Gastroesophageal sphincter (tissue), 4 donors: ENCODE measurements at places on chromosomes 11 and 22. TPM values are rescaled to one million over a fixed set of nuclear protein-coding genes. Genes with fewer than 3 reads are reported as not detected.

The C11orf65 gene
- total RNA-seq, result 0.67 TPM

The ACTN3 gene
- total RNA-seq, result not detected

The FGF19 gene
- not detected for total RNA-seq

The FOLH1 gene
- 0.69 TPM for total RNA-seq

The CYTH4 gene
- total RNA-seq, result 11.4 TPM

The SLC2A11 gene
- total RNA-seq, result 39.8 TPM

The P2RX6 gene
- not detected for total RNA-seq

The SLC25A18 gene
- total RNA-seq, result 1.4 TPM

- H3K27me3 ChIP-seq, result peaks cover 56% of the 10 kb centered on the region
- H3K36me3 ChIP-seq, result no peaks in the 10 kb centered on the region
- ATAC-seq, result peak; percentile 15
- H3K27ac ChIP-seq, result peak overlapping the region; percentile 54
- H3K4me1 ChIP-seq, result peaks cover 39% of the 10 kb centered on the region
Observed at GRCh38 chr11:45664376-45665205, 831 bp downstream of the CHST1 start.

DNA sequence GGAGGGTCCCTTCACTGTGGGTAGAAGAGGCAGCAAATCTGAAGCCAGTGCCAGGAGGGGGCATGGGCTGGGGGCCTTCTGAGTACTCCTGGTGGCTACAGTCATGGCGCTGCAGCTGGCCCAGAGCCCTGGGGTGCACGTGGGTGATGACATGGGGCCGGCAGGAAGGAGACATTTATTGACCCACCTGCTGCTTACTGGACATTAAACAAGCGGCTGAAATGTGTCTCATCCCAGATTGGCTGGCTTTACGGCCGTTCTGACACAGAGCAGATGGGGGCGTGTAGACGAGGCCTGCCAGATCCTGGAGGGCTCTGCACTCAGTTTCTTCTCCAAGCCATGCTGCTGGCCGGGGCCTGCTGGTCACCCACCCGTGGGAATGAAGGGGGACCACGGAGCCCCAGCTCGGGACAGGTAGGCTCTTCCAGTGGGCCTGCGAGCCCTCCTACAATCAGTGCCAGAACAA is 906.9 kb downstream of the BRD1 start:
- no peaks in the 10 kb centered on the region for H3K36me3 ChIP-seq
- no peak overlapping the region for H3K4me3 ChIP-seq
- H3K27ac ChIP-seq, result no peak overlapping the region

- peaks cover 8% of the 10 kb centered on the region for H3K4me1 ChIP-seq
- H3K4me3 ChIP-seq, result no peak overlapping the region
- no peak for ATAC-seq
- no peaks in the 10 kb centered on the region for H3K27me3 ChIP-seq
- H3K27ac ChIP-seq, result no peak overlapping the region
Observed at GRCh38 chr11:89529626-89530380, 38.6 kb upstream of the NOX4 start.

DNA sequence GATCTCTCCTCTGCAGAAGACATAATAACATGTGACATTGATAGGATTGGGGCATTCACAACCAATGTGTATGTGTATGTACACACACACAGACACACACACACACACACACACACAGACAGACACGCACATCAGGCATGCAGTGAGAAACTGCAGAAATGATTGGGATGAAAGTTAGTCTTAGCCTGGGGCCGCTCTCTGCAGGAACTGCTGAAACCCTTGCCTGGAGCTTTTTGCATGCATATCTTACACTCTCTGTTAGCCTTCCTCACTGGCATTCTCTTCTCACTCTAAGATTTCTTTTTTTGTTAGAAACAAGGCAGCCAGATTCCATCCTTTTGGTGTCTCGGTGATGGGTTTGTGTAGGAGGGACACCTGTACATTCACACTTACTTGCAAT is 337.9 kb downstream of the NELL1 start:
- no peak overlapping the region for H3K27ac ChIP-seq
- H3K27me3 ChIP-seq, result no peaks in the 10 kb centered on the region
- no peak for ATAC-seq
- no peaks in the 10 kb centered on the region for H3K36me3 ChIP-seq
- no peak overlapping the region for H3K4me3 ChIP-seq

DNA sequence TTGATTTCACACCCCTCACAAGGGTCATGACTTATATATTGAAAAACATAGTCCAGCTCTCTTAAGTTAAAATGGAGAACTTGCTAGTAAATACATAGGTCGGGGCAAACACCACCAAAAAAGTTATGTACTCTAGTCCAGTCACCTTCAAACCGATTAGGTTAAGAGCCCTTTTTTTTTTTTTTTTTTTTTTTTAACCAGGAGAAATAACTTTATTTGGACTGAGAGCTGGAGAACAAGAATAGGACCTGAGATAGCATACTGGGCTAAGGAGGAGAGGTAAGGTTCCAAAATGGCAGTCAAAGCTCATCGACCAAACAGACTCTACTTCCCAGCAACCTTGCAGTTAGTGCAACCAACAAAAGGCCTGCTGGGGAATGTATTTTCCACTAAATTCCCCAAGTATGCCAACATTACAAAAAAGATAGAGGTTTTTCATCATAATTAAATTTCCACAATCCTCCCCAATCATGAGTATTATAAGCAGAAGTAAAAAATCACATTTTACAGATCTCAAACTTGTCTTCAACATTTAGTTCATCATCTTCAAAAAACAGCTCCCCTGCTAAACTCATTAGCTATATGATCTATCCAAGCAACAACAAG is 3.8 kb downstream of the TMEM41B start:
- ATAC-seq, result no peak
- no peaks in the 10 kb centered on the region for H3K27me3 ChIP-seq
- H3K4me3 ChIP-seq, result no peak overlapping the region
- H3K27ac ChIP-seq, result no peak overlapping the region

DNA sequence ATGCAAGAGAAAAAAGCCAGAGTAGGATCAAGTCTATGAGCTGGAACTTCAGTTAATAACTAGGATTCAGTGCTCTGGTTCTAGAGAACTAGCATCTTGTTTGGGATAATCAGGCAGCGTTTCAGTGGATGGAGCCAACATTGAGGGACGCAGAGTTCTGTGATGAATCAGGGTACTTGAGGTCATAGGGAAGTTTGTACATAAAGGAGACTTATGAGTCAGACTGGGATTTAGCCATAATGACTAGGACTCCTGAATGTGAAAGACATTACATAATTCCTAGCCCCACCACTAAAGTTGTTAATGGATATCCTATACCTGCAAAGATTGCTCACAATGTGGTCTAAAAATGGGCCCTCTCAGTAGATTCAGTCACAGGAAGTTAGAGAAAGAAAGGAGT is 6.8 kb downstream of the SLN start:
- H3K36me3 ChIP-seq, result no peaks in the 10 kb centered on the region
- no peak overlapping the region for H3K27ac ChIP-seq
- H3K4me3 ChIP-seq, result no peak overlapping the region
- H3K27me3 ChIP-seq, result no peaks in the 10 kb centered on the region
- ATAC-seq, result peak; percentile 76

DNA sequence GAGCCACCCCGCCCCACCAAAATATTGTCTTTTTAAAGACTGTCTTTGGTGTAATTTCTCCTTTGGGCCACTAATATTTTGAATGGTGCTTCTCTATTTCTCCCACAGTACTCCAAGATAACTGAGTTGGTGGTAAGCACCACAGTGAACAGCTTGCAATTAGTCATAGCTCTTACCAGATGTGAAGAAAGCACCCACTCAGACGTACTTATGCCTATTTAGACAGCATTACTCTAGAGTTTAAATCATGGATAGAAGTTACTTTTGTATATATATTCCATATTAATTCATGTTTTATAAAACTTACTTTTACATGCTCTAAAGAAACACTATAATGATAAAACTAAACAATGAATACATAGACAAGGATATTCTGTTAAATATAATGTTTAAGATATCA is 12.7 kb downstream of the ANO3 start:
- H3K36me3 ChIP-seq, result no peaks in the 10 kb centered on the region
- no peaks in the 10 kb centered on the region for H3K27me3 ChIP-seq
- no peak overlapping the region for H3K27ac ChIP-seq
- no peak overlapping the region for H3K4me3 ChIP-seq

DNA sequence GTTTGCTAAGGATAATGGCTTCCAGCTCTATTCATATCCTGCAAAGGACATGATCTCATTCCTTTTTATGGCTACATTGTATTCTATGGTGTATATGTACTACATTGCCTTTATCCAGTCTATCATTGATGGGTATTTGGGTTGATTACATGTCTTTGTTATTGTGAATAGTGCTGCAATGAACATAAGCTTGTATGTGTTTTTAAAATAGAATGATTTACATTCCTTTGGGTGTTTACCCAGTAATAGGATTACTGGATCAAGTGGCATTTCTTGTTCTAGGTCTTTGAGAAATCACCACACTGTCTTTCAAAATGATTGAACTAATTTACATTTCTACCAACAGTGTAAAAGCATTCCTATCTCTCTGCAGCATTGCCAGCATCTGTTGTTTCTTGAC is 6.0 kb upstream of the MS4A6E start:
- no peaks in the 10 kb centered on the region for H3K27me3 ChIP-seq
- no peak overlapping the region for H3K27ac ChIP-seq
- H3K36me3 ChIP-seq, result no peaks in the 10 kb centered on the region

- H3K27me3 ChIP-seq, result no peaks in the 10 kb centered on the region
- ATAC-seq, result peak; percentile 54
- peak overlapping the region; percentile 81 for H3K4me3 ChIP-seq
- peaks cover 18% of the 10 kb centered on the region for H3K4me1 ChIP-seq
Observed at GRCh38 chr11:12376259-12377081, 901 bp upstream of the PARVA start.

- H3K36me3 ChIP-seq, result no peaks in the 10 kb centered on the region
- H3K27me3 ChIP-seq, result peaks cover 9% of the 10 kb centered on the region
- H3K4me1 ChIP-seq, result no peaks in the 10 kb centered on the region
- no peak overlapping the region for H3K27ac ChIP-seq
- H3K4me3 ChIP-seq, result no peak overlapping the region
Observed at GRCh38 chr22:22552630-22553029, 6.4 kb downstream of the PRAME start.

GRCh38 chr11:44018127-44018521 is 29.7 kb upstream of the ACCSL start:
- H3K27ac ChIP-seq, result no peak overlapping the region
- ATAC-seq, result peak; percentile 40
- H3K27me3 ChIP-seq, result no peaks in the 10 kb centered on the region
- no peaks in the 10 kb centered on the region for H3K36me3 ChIP-seq
- peaks cover 31% of the 10 kb centered on the region for H3K4me1 ChIP-seq
- H3K4me3 ChIP-seq, result no peak overlapping the region

DNA sequence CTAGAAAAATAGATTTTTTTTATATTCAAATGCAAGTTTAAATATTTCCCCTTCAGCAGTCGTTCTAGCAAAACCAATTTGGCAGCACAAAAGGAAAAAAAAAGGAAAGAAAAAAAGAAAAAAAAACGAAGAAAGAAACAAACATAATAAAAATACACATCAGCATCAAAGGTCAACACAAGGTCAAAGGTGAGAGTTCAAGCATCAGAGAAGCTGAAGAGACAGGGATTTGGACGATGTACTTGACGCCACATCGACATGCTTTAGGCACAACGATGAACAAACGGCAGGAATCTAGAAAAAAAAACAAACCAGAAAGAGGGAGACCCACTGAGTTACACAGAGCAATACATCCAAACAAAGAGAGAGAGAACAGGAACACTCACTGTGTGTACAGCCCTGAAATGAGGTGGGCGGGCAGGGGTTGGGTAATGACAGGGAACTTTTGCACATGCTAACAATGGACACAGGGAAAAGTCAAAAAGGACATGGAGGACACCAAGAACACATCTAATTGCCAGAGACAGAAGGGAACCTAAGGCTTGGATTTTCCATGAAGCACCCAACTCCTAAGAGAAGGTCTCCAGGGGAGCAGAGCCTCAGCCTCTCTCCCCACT is 19.8 kb upstream of the RAPSN start:
- H3K27ac ChIP-seq, result peak overlapping the region; percentile 80
- ATAC-seq, result peak; percentile 52
- H3K4me3 ChIP-seq, result no peak overlapping the region
- peaks cover 57% of the 10 kb centered on the region for H3K36me3 ChIP-seq
- H3K4me1 ChIP-seq, result peaks cover 12% of the 10 kb centered on the region
- no peaks in the 10 kb centered on the region for H3K27me3 ChIP-seq

GRCh38 chr22:20970939-20971657 is 4.0 kb downstream of the AIFM3 start:
- H3K36me3 ChIP-seq, result no peaks in the 10 kb centered on the region
- no peaks in the 10 kb centered on the region for H3K27me3 ChIP-seq
- no peak overlapping the region for H3K4me3 ChIP-seq
- ATAC-seq, result no peak
- H3K4me1 ChIP-seq, result peaks cover 4% of the 10 kb centered on the region
- no peak overlapping the region for H3K27ac ChIP-seq
